ENCODE measurements at places on chromosomes 16 and 17.
A peak's percentile ranks its signal among the peaks of the same experiment; 100 is the strongest.

GRCh38 chr17:44776628-44777393 is 18.0 kb downstream of the ADAM11 start:
- DNase-seq, result no peak

DNA sequence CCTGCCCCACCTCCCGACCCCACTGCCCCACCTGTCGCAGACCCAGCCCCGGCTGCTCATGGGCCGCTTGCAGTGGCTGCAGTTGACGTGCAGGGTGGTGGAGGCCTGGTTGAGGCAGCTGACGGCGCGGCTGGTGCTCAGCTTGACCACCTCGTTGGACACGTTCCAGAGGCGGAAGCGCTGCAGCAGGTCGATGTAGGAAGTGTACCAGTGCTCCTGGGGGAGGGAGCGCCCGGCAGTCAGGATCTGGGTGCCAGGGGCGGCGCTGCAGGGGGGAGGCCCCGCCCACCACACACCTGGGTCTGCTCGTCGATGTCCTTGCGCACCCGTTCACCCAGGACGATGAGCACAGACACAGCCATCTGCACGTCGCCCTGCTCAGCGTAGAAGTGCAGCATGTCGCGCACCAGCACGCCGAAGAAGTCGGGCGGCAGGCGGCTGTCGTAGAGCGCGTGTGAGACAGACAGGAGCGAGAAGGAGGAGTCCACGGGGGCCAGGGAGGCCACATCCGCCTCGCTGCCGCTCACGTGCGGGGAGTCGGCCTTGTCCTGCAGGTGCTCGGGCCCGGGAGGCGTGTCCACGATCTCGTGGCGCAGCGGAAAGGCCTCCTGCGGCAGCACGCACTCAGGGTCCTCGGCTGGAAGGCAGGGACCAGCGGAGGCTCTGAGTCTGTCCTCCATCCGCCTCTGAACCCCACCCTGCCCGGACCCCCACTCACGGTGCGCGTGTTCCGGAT is 995 bp upstream of the JMJD8 start:
- no peak for DNase-seq

GRCh38 chr17:34713687-34714086 is 134.3 kb downstream of the TMEM132E start:
- DNase-seq, result no peak

- DNase-seq, result no peak
Observed at GRCh38 chr16:49440156-49441065, 66.8 kb downstream of the C16orf78 start.

- DNase-seq, result no peak
Observed at GRCh38 chr17:40017422-40018080, 2.3 kb downstream of the CSF3 start.

- DNase-seq, result no peak
Observed at GRCh38 chr16:8847623-8848022, 21.2 kb downstream of the CARHSP1 start.

- no peak for DNase-seq
Observed at GRCh38 chr16:29653471-29653870, 9.6 kb upstream of the SPN start.

- DNase-seq, result no peak
Observed at GRCh38 chr17:17691468-17692263, 10.4 kb downstream of the RAI1 start.

GRCh38 chr17:81646869-81647600 is 9.3 kb downstream of the PDE6G start:
- DNase-seq, result no peak

DNA sequence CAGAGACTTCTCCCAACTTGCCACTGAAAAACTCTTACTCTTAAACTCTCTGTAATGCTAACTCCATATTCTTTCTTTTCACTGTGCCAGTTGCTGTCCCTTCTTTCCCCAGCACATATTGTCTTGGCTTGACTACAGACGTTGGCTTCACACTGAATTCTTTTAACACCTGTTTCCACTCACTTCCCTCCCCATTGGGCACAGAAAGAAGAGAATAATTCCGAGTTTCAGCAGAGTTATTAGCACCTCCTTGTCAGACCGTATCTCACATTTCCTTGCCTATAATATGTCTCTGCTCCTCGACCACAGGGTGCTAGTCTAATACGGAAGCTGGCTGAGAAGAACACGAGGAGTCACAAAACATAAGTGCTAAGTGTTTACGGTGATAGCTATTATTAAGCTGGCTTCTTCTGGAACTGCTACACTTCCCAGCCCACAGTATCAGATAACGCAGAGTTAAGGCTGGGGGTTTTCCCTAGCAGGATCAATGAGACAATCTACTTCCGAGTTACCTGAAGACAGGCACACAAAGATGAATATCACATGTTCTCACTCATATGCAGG is 188.5 kb upstream of the CDH8 start:
- no peak for DNase-seq

GRCh38 chr17:74356646-74357465 is 4.8 kb downstream of the BTBD17 start:
- DNase-seq, result no peak

- DNase-seq, result peak; percentile 58
Observed at GRCh38 chr16:29745121-29745852, 503 bp downstream of the C16orf54 start.

GRCh38 chr16:80085606-80086005 is 455.2 kb upstream of the DYNLRB2 start:
- DNase-seq, result no peak

GRCh38 chr17:49910858-49911204 is 58.2 kb upstream of the DLX4 start:
- no peak for DNase-seq

GRCh38 chr17:82019690-82020571 is 2.7 kb downstream of the CENPX start:
- DNase-seq, result peak; percentile 71

DNA sequence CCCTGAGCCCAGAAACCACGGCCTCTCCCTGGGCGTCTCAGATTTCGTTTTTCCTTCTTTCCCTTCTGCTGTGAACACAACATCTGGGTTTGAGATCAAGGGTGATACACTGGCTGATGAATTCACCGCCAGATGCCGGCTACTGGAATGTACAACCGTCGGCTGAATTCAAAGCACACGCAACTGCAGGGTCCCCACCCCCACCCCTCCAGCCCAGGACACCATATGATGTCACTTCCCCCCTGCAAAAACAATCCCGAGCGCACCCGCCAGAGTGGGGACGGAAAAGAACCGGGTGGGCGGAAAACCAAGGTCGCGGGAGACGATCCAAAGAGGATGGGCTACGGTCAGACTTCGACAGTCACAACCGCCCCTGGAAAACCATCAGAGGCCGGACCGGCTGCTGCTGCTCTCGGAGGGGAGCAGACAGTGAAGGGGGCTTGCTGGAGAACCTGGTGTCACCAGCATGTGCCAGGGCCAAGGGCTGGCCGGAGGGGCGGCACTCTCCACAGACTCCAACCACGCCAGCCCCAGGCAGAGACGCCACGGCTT is 23.3 kb downstream of the CEP295NL start:
- peak; percentile 28 for DNase-seq

DNA sequence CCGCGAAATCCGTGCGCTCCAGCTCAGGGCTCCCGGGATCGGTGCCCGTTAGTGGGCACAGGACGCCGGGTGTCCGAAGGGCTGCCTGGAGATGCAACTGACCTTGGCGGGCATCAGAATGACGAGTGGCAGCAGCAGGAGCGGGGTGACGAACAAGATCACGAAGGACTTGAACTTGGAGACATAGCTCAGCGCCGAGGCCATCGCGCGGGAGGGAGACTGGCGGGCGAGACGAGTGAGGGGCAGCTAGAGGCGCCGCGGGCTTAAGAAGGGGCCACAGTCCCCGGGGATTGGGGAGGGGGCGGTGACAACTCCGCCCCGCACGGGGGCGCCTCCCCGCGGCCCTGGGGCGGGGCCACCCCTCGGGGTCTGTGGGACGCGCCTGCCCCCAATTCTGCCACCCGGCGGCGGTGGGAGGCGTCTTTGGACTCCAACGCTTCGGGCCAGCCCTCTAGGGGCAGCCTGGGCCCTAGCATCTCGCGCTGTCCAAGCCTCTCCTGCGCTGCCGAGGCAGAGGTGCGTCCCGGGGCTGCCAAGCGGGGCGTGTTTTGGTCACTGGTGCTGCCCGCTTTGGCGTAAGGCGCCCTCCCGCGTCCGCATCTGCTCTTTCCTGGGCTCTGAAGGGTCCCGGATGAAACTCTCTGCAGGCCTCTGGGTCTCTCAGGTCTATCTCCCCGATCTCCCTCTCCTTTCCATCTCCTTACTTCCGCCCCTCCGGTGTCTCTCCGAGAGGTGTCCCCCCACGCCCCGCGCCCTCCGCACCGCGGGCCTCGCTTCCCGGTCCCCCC is at the start of gene SLC13A5:
Gene SLC13A5, minus strand, starts transcription at position 240 of the 788 bp plus-strand sequence. Its CDS starts 36 bp downstream, at position 204.
- peak; percentile 8 for DNase-seq

- DNase-seq, result peak; percentile 13
Observed at GRCh38 chr17:51298508-51299371, 38.4 kb downstream of the UTP18 start.

DNA sequence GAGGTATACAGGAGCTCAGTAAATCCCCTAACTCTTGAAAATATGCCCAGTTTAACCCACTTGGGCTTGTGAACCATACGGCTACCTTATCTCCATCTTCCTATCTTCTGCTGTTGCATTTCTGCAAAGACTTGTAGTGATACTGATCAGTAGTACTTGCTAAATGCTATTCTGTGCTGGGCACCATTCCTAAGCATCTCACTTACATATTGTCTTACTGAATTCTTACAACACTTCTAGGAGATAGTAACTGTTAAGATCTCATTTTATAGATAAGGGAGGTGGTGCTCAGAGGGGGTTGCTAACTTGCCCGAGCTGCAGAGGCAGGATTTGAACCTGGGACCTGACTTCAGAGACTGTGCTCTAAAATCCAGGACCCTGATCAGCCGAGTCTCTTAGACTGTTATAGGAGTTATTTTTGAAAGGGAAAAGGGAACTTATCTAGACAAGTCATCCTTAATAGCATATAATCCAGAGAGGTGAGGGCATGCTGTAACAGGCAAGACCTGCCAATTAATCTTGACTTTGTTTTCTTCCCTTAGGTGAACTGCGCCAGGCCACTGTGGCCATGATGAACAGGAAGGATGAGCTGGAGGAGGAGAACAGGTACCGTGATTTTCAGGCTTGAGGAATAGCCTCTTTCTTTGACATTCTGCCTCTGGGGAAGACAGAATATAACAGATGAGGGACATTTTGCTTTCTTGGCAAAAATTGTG is 149.7 kb downstream of the SNX29 start:
- no peak for DNase-seq

GRCh38 chr16:1656808-1657617 is 21.1 kb upstream of the JPT2 start:
- DNase-seq, result no peak

- DNase-seq, result no peak
Observed at GRCh38 chr16:35744726-35745125, 2285.3 kb downstream of the TP53TG3F start.

GRCh38 chr17:14925498-14925897 is 339.6 kb downstream of the PMP22 start:
- no peak for DNase-seq

DNA sequence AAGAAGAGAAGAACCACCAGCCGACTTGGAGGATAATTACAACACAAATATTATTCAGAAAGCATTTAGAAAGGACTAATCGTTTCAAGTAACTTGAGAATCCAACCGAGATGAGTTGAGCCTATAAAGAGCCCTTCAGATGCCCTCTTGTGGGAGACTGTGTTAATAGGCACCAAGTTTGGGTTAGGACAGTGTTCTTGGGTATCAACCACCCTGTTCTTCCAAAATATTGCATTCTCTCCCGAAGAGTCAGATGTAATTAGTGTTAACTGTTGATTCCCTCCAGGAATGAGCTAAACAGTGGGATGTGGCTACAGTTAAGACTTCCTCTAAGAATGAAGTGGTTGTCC is 87.8 kb upstream of the NOL11 start:
- DNase-seq, result no peak

GRCh38 chr16:11994143-11995119 is 17.9 kb downstream of the SNX29 start:
- DNase-seq, result no peak

DNA sequence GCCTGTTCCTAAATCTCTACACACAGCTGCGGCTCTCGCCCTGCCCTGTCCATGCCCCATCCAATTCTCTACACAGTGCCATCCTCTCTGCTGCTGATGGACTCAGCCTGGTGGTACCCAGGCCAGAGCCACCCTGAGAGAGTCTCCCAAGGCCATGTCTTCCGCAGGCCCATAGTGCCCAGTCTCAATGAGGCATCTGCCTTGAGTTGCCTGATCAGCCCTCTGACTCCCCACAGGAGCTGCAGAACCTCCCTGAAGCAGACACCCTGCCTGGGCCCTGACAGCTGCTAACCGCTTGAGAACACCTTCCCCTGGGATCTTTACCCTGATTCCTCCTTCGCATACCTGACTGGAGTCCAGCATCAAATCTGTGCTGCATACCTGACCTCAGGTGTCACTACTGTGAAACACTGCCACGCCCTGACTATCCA is 13.3 kb downstream of the TSPOAP1 start:
- no peak for DNase-seq

DNA sequence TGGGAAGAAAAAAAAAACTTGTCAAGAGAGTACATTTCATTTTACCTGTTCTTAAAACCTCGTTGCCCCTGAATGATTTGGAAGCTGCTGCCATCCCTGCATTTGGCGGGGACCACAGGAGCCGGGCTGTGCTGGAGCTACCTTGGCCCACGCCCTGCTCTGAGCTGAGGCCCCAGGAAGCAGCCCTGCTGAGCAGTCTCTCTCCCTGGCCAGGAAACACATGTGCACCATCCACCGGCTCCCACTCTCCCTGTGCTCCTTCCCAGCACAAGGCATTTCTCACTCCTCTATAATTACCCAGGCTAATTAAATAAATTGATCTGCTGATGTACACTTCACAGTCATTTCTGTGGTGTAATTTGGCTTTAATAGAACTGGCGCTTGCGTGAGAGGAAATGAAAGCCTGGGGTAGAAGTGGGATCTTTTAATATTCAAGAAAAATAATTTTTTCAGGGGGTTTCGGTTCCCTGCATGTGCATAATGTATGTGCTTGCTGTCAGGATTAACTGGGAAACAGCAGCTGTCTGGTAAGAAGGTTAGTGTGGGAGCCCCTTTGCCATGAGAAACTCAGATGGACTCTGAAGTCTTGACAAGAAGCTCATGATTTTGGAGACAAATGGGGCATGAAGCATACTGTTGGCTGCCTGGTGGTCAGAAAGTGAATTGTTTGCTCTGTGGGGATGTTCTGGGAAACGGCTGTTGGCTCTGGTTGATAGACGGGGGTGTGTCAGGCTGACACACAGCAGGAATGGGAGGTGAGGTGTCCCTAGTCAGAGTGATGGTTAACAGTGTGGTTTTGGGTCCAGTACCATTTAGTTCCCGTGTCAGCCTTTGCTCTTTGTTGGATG is 252.3 kb upstream of the EEF2KMT start:
- DNase-seq, result no peak

GRCh38 chr17:78131172-78132083 is 857 bp downstream of the TMC8 start:
- no peak for DNase-seq

DNA sequence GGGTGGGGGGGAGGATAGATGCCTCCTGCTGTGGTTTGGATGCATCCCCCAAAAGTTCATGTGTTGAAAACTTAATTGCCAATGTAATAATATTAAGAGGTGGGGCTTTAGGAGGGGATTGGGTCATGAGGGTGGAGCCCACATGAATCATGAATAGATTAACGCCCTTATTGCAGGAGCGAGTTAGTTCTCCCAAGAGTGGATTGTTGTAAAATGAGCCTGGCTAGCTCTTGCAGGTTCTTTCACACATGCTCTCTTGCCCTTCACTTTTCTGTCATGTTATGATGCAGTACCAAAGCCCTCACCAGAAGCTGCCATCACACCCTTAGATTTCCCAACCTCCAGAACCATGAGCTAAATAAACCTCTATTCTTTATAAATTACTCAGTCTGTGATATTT is 52.0 kb downstream of the GINS3 start:
- no peak for DNase-seq

GRCh38 chr17:55434721-55435120 is 13.1 kb upstream of the MMD start:
- DNase-seq, result no peak

- DNase-seq, result no peak
Observed at GRCh38 chr16:20348365-20349185, 3.9 kb downstream of the UMOD start.

Data from activated CD4-positive, alpha-beta T cell treated with anti-CD3 and anti-CD28 coated beads, Interleukin-2, amount 10 ng/mL, durations not matched to agents 7 days and 5 days (primary cell).